ENCODE measurements at places on chromosomes 12 and 14.
A peak's percentile ranks its signal among the peaks of the same experiment; 100 is the strongest.

DNA sequence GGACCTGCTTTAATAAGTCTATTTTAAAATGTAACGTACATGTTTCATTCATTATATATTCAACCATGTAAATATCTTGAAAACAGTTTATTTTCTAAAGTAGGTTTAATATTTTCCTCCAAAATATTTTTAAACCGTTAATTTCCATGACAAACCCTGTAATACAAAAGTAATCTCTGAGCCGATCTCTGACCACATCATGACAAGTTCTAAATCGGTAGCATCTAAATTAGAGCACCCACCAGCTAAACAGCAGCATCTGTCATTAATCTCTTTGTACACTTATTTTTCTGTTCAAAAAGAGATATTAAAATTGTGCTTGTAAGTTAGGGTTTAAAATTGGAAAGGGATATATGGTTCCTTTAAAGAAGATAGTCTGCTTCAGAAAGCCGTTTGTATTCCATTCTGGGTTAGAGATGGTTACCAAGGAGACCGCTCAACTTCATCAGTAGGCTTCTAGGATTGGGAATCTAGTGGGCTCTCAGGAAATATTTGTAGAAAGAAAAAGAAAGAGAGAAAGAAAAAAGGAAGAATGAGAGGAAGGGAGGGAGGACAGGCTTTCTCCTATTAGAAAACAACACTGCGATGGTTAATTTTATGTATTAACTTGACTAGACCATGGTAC, 232.5 kb upstream of the FOXN3 start:
- H3K36me3 ChIP-seq: no peaks in the 10 kb centered on the region
- no peak overlapping the region for H3K4me3 ChIP-seq

- no peaks in the 10 kb centered on the region for H3K36me3 ChIP-seq
- no peak overlapping the region for H3K4me3 ChIP-seq
- H3K4me1 ChIP-seq: no peaks in the 10 kb centered on the region
- H3K27me3 ChIP-seq: no peaks in the 10 kb centered on the region
- DNase-seq: no peak
These were observed 7.4 kb upstream of the TMEM132C start for GRCh38 chr12:128259556-128260070.

DNA sequence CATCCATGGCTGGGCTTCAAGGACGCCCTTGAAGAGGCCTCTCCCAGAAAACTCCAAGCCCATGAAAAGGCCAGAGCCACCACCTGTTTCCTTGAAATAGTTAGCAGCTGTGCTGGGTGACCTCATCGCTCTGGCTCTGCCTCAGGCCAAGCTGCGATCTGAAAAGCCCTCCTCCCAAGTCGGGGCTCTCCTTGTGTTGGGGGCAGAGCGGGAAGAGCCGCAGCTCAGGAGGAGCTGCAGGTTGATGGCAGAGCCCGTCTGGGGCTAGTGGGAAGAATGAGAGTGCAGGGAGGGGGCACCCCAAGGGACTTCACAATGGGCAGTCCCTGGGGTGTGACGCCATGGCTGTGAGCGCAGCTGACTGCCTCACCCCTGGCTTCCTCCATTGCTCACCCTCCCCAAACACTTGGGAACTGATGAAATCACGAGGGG, 50.0 kb upstream of the STON2 start:
- H3K36me3 ChIP-seq: no peaks in the 10 kb centered on the region
- H3K27ac ChIP-seq: peak overlapping the region; percentile 82
- peak overlapping the region; percentile 26 for H3K4me3 ChIP-seq
- H3K27me3 ChIP-seq: no peaks in the 10 kb centered on the region
- H3K4me1 ChIP-seq: peaks cover 56% of the 10 kb centered on the region

DNA sequence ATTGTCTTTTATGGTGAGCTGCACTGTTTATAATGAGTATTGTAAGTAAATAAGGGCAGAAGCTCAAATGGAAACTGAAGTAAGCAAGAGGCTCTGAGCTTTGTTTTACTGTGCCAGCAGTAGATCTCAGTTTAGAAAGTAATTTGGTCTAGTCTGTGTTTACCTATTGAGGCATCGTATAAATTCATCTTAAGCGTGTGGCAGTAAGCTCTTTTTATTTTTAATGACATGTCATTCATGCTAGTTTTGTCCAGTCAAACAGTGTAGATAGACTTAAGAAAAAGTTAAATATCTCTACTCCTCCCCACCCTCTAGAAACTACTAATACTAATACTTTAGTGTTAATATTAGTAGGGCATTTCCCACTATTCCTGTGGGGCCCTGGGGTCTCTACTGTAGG, 2.0 kb downstream of the ANO6 start:
- peak overlapping the region; percentile 98 for H3K4me3 ChIP-seq
- no peaks in the 10 kb centered on the region for H3K27me3 ChIP-seq
- DNase-seq: no peak
- peaks cover under 1% of the 10 kb centered on the region for H3K36me3 ChIP-seq
- H3K4me1 ChIP-seq: peaks cover 32% of the 10 kb centered on the region

- no peak overlapping the region for H3K27ac ChIP-seq
- DNase-seq: peak; percentile 72
- no peak overlapping the region for H3K4me3 ChIP-seq
- no peaks in the 10 kb centered on the region for H3K4me1 ChIP-seq
- H3K36me3 ChIP-seq: no peaks in the 10 kb centered on the region
These were observed 23.3 kb upstream of the SLC15A5 start for GRCh38 chr12:16300736-16301135.

Measured in psoas muscle (tissue), 8 donors.